ENCODE measurements at places on chromosomes 2 and 18.

- DNase-seq, result no peak
These were observed 56.5 kb upstream of the PAPOLG start for GRCh38 chr2:60699617-60700016.

DNA sequence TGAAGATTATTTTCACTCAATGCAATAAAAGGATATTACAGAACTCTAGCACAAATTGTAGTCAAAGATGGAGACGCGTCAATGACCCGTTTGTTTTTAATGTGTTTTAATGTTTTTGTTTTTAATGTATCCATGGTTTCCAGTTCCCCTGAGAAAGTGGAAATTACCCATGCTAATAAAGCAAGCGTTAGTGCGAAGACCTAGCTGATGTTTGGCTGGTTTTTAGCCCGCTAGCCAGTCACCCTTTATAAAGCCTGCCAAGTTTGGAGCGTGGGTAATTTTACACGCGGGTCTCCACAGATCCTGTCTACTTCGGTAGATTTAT is 430 bp upstream of the CHMP1B start:
- DNase-seq, result no peak

DNA sequence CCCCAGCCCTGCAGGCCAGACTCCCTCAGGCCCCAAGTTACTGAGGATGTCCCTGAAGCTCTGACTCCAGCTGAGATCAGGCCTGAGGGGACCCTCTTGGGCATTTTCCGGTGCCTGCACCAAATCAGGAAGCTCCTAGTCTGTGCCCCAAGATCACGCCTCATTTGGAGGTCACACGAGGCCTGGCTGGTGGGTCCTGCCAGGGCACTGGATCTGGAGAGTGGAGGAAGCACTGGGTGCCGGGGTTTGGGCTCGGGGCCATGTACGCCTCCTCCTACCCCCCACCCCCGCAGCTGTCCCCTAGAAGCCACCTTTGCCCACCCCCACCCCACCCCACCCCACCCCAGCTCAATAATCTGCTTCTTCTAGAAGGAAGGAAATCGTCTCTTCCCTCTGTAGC is 16.2 kb downstream of the SH2D6 start:
- DNase-seq, result no peak

GRCh38 chr2:24228470-24228869 is 53.6 kb downstream of the FAM228A start:
- DNase-seq, result no peak

- no peak for DNase-seq
These were observed 47.5 kb upstream of the STAM2 start for GRCh38 chr2:152222975-152223637.

- no peak for DNase-seq
These were observed 159.5 kb downstream of the SETBP1 start for GRCh38 chr18:44840058-44840790.

GRCh38 chr18:42534313-42534712 is 579.3 kb downstream of the PIK3C3 start:
- no peak for DNase-seq

DNA sequence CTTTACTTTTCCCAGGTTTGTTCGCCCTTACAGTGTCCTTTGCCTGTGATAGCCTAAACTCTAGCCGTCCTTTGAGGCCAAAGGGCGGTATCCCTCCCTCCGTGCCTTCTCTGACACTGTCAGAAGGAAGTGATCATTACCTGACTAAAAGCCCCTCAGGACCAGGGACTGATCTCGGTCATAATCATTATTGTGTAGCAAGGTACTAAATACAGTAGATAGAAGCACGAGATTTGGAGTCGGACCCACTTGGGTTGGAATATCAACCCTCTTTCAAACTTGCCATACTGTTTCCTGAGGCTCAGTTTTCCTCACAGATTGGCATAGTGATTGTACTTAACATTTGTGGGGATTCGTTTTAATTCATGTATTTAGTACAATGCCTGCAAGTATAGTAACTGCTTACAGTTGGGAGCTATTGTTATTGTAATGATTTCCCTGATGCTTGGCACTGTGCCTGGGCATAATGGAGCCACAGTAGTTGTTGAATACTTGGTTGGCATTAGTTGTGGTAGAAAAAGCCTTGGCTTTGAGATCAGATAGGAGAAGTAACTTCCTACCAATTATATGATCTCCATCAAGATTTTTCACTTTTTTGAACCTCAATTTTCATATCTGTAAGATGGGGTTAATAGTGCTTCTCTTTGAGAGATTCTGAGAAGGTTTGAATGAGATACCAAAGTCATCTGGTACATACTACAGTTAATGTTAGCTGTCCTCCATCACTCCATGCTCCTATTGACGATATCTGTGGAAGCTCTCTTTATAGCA is 836 bp downstream of the STK11IP start:
- DNase-seq, result no peak

GRCh38 chr2:117359266-117359914 is 455.1 kb upstream of the DDX18 start:
- no peak for DNase-seq

GRCh38 chr18:6807515-6808257 is 78.2 kb downstream of the ARHGAP28 start:
- DNase-seq, result no peak

- no peak for DNase-seq
These were observed 2.2 kb downstream of the CD226 start for GRCh38 chr18:69945220-69946114.

DNA sequence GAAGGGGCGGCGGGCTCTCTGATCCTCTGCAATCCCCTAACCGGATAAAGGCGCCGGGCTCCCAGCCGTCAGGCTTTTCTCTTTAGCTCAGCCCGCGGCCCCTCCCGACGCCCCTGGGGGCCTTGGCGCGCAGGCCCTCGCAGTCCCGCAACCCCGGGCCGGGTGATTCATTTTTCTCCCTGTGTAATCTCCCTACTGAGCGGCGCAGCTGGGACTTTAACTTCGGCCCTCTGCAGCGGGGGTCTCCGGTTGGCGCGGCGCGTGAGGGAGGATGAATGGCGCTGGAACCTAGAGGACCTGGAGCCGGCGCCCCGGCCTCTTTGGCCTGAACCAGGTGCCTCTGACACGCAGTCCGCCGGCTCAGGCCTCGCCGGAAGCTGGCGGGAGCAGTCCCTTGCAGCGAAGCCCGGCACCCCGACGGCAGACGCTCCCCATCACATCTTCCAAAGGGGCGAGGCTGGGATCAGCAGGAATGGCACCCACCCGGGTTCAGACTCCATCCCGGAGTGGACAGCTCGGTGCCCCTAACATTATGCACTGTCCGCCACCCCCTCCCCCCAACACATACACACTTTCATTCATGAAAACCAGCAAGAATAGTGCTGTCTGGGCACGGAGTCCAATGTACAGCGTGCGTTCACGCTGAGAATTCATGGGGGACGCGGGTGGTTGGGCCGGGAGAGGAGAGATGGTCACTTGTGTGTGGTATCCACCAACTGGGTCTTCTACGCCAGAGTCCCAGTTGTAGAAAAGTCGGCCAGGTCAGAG is 1.2 kb downstream of the CNGA3 start:
- DNase-seq, result no peak

GRCh38 chr2:146777181-146777580 is 1067.6 kb upstream of the ACVR2A start:
- no peak for DNase-seq

DNA sequence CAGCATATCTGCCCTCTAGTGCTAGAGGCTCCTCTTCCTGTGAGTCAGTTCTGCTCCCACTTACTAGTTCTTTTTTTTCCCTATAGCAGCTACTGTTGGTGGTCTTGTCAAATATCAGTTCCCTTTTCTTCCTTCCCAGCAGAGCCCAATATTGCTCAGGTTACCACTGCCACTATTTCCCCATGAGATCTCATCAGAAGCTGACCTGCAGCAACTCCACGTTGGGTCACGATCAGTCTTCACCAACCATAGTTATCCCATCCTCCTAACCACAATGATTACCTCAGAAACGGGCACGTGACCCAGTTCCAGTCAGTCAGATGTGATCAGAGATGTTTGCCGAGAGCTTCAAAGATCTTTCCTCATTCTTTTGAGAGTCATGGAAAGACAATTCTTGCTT is 59.7 kb upstream of the CAPN13 start:
- no peak for DNase-seq

DNA sequence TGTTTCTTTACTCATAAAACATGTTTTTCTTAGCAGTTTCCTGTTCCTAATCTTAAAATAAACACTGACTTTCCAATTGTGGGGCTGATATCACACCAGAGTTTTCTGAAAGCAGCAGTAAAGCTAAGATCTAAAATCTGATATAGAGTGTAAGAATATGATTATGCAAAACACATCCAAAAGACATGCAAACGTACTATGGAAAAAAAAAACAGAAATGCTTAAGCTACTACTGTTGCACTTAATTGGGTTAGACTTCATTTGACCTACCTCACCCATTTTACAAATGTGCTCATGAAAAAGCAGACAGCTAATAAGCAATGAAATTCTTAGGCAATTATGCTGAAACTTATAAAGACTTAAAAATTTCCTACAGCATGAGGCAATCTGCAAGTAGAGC is 10.5 kb downstream of the CYTIP start:
- no peak for DNase-seq

- DNase-seq, result no peak
These were observed 495.7 kb downstream of the RIT2 start for GRCh38 chr18:42619771-42620170.

- no peak for DNase-seq
These were observed 20.5 kb upstream of the KIF1A start for GRCh38 chr2:240840435-240841060.

- no peak for DNase-seq
These were observed 9.5 kb downstream of the APOB start for GRCh38 chr2:21034156-21034971.

Measured in GM06990 (cell line).